Brain pericyte (primary cell): ENCODE measurements at places on chromosomes 2 and 18.
A peak's percentile ranks its signal among the peaks of the same experiment; 100 is the strongest.

DNA sequence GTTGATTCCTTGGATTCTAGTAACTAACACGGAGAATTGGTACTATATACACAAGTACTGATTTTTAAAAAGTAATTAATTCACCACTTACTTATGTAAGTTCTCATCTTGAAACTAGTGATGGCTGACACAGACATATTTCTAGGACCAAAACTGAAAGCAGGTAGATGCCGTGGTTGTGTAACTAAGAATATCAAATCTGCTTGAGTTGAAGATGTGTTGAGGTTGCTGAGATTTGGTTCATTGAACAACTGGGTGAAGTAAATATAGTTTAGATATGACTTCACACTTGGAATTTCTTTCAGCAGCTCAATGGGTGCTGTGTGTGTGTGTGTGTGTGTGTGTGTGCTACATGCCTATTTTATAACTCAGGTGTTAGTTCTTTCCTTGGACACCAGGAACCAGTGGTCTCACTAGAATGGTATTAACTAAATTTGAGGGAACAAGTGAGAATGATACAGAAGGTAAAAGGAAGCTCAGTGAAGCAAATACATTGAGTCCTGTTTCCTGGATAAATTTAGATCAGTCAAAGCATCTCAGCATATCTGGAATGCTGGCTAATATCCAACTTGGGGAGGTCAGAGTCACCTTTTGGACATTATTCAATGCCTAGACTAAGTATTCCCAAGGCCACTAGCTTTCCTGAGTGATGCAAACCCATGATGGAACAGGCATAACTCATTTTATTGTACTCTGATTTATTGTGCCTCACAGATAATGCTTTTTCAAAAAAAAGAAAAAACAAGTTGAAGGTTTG lies 110.7 kb upstream of the ZEB2 start:
- no peak for DNase-seq

- DNase-seq: no peak
These were observed 22.2 kb upstream of the NAB1 start for GRCh38 chr2:190626641-190627210.

GRCh38 chr2:168245074-168245825 lies 2.1 kb downstream of the STK39 start:
- DNase-seq: no peak

GRCh38 chr2:149375801-149376361 lies 45.5 kb downstream of the LYPD6 start:
- peak; percentile 87 for DNase-seq

GRCh38 chr2:11710210-11710609 lies 36.2 kb upstream of the LPIN1 start:
- DNase-seq: no peak
